SK-N-SH (cell line): ENCODE measurements at places on chromosomes 1 and 21.

- no peak for DNase-seq
- H3K27ac ChIP-seq, result no peak overlapping the region
- no peaks in the 10 kb centered on the region; the same call in 1 of the 2 replicates for H3K27me3 ChIP-seq
- no peaks in the 10 kb centered on the region for H3K4me1 ChIP-seq
- H3K4me3 ChIP-seq, result no peak overlapping the region
These were observed 40.7 kb downstream of the KRTAP19-8 start for GRCh38 chr21:30997541-30997940.

DNA sequence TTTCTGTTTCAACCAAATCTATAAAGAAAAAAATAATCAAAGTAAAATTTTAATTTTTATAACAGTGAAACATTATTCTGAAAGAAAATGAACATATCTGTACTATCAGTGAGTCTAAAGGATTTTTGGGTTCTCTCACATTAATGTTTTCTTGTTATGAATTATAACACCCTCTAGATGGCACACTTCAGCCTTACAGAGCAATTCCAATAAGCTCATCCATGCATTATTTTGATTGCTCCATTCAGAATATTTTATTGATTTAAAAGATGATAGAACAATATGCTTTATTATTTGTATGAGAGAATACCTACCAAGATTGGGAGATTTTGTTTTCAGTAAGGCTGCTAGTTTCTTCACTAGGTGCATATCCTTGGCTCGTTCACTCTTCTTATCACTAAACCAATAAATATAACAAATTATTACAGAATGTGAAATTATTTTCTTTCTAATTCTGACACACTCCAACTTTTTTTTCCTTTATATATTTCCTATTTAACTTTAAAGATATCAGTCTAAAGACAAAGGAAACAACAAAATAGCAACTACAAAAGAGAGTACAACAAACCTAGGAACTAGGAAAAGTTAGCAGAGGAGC, 82.4 kb downstream of the RAB3GAP2 start:
- peaks cover 62% of the 10 kb centered on the region for H3K36me3 ChIP-seq
- H3K27me3 ChIP-seq, result no peaks in the 10 kb centered on the region
- H3K4me1 ChIP-seq, result no peaks in the 10 kb centered on the region
- peak; percentile 32 for DNase-seq
- no peak overlapping the region for H3K4me3 ChIP-seq

GRCh38 chr21:14545906-14546480, at the start of gene SAMSN1:
Gene SAMSN1 (minus strand): TSS chr21:14546315. CDS start chr21:14546261, 54 bp downstream.
- no peaks in the 10 kb centered on the region for H3K27me3 ChIP-seq
- H3K4me3 ChIP-seq, result no peak within 1 kb of the TSS
- DNase-seq, result no peak
- H3K4me1 ChIP-seq, result no peaks in the 10 kb centered on the region

DNA sequence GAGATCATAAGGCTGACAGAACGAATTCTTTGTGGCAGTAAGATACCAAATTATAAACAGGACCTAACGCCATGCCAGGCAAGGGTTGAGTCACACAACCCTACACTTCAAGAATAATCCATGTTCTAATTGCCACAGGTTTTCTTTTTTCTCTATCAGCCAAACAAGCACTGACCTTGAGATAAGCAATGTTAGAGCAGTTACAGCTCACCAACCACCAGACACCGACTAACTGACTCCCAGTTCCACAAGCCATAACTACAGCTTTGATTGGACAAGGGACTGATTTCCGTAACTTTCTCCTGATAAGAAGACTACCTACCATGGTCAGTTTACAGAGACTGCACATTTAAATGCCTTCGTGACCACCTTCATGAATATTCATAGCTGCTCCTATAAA, 149.6 kb downstream of the PTPRU start:
- no peaks in the 10 kb centered on the region for H3K36me3 ChIP-seq
- H3K4me1 ChIP-seq, result peaks cover 34% of the 10 kb centered on the region; the same call in 1 of the 2 replicates
- no peak overlapping the region for H3K4me3 ChIP-seq
- no peaks in the 10 kb centered on the region for H3K27me3 ChIP-seq
- no peak for DNase-seq
- H3K27ac ChIP-seq, result peak overlapping the region; percentile 43; the same call in 1 of the 2 replicates
